Fibroblast of lung (primary cell): ENCODE measurements at places on chromosomes 4 and X.
A peak's percentile ranks its signal among the peaks of the same experiment; 100 is the strongest.

GRCh38 chrX:133527415-133527814, 112.1 kb upstream of the GPC4 start:
- DNase-seq: peak; percentile 10

GRCh38 chrX:123854329-123854728, 5.5 kb upstream of the XIAP start:
- DNase-seq: no peak

GRCh38 chrX:152896450-152896849, 1.4 kb upstream of the ZNF185 start:
- DNase-seq: no peak

DNA sequence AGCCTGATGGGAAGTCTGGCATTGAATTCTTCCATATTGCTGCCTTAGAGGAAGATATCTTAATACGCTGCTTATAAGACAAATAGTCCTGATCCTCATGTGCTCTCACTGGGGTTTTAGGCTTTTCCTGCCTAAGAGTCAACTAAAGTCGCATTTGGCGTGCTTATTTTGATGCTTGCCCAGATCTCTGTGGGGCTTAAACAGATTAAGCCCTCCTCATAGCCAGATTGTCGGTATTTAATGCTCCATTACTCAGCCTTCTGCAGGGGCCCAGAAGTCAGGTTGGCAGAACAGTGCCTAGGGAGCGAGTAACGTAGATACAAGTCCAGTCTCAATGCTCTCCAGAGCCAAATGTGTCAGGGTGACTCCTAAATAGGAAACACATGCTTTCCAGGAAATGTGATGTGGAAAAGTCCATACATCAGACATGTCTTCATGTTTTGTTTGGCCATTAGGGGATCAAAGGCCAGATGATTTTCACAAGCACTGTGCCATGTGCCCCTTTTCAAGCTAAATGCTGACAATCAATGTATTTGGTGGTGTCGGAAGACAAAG, 262.8 kb downstream of the PRDM5 start:
- DNase-seq: no peak

GRCh38 chr4:54185866-54186265, 43.2 kb upstream of the PDGFRA start:
- DNase-seq: no peak

- no peak for DNase-seq
Measured at GRCh38 chrX:18041656-18042055, 179.0 kb downstream of the BEND2 start.

DNA sequence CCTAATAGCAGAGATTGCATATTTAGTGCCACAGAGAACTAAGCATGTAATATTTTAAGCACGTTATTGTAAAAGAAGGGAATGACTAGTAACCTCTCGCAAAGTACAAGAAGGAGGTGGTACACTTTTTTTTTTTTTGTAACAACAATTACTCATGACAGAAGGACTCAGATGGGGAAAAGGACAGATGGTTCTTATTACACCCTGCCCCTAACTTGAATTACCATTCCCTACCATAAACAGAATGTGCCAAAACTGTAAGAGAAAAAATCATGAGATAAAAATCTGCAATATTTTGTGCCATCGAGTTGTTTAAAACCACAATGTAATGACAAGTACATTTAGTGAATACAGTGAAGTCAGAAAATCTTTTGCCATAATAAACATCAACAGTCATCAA, 33.0 kb upstream of the RAPGEF2 start:
- peak; percentile 82 for DNase-seq

DNA sequence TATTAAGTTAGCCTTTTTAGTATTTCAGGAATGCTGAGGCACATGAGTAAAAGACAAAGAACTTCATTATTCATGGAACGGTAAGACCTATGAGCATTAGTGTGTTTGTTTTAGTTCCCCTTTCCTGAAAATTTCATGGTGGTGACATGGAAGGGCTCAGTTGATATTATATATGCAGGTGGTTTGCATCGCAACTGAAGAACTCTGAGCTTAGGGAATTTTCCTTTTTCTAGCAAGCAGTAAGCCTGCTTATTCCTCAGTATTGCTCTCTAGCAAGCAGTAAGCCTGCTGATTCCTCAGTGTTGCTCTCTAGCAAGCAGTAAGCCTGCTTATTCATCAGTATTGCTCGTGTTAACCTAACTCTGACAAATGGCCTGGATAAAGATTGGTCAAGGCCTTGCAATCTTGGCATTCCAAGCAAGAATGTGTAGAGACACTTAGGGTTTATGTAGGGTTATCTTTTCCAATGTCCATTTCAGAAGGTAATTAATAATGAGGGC, 37.7 kb upstream of the MAGEB18 start:
- DNase-seq: no peak

- DNase-seq: peak; percentile 15
Measured at GRCh38 chr4:102819588-102820365, 7.6 kb downstream of the UBE2D3 start.

DNA sequence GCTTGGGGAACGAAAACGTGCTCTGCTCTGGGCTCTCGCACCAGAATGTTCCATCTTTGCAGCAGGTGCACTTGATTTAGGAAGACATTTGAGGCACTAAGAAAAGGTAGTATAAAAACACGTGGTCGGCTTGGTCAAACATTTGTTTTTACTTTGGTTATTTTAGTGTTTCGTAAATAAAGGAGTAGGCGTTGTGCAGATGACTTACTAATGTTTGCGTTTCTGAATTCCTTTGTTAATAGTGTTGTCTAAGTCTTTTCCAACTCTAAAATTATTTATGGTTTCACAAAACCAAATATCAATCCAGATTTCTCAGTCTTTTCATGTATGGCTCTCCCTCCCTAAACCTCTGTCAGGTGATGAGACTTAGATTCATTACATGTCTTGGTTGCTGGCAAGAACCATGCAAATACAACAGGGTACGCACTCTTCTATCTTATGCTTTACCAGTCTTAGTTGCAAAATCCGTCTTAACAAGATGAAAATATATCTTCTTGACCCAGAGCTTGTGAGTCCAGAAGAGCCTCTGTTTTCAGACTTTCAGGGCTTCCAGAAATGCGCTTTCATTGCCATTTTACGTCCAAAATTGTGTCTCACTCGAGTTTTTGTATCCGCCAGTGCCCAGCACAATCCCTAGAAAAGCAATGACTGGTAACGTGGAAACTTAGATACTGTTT, 686 bp downstream of the MTHFD2L start:
- peak; percentile 11 for DNase-seq

DNA sequence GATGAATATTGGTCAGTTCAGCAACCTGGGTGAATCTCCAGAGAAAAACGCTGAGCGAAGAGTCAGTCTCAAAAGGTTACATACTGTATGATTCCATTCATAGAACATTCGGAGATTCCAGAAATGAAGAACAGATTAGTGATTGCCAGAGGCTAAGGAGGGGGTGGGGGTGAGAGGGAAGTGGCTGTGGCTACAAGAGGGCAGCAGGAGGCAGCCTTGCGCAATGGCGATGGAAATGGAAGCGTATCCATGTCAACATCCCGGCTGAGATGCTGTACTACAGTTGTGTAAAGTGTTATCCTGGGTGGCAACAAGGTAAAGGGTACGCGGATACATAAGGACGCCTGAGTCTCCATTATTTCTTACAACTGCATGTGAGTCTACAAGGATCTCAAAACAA, 18.0 kb downstream of the LYAR start:
- no peak for DNase-seq

DNA sequence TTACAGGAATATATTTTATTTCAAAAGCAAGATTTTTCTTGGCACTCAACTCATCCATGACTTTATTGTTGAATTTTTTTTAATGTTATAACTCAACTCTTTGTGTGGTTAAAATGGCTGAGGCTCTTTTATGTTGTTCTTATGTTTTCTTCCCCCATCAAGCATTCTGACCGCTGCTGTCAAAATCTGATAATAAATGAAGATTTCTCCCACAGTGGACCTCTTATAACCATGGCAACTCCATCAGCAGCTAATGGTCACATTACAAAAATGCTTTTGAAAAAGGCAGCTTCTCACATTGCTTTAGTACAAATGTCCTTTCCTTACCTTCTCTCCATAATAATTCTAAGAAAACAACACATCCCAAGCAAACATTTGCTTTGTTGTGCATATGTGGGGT, 96.0 kb upstream of the ATOH1 start:
- DNase-seq: no peak

DNA sequence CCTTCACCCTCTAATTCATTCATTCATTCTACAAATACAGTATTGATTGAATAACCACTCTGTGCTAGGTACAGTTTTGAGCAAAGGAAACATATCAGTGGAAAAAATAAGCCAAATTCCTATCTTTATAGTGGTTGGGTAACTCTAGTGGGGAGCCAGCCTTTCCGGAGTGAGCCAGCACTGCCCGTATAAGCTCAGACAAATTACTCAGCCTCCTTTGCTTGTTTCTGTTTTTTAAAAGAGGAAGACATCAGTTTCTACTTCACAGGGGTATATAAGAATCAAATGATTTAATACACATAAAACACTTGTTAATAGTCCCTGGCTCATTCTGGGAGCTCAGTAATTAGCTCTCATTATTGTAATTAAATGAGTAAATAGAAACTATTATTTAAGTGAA, 238.2 kb upstream of the MAD2L1 start:
- no peak for DNase-seq

- no peak for DNase-seq
Measured at GRCh38 chr4:849478-850175, 23.7 kb upstream of the CPLX1 start.

GRCh38 chr4:187889651-187890050, 105.9 kb upstream of the ZFP42 start:
- no peak for DNase-seq

- peak; percentile 71 for DNase-seq
Measured at GRCh38 chr4:1215141-1216075, 33.5 kb downstream of the CTBP1 start.

- DNase-seq: no peak
Measured at GRCh38 chrX:137482136-137482535, 83.8 kb upstream of the ZIC3 start.

DNA sequence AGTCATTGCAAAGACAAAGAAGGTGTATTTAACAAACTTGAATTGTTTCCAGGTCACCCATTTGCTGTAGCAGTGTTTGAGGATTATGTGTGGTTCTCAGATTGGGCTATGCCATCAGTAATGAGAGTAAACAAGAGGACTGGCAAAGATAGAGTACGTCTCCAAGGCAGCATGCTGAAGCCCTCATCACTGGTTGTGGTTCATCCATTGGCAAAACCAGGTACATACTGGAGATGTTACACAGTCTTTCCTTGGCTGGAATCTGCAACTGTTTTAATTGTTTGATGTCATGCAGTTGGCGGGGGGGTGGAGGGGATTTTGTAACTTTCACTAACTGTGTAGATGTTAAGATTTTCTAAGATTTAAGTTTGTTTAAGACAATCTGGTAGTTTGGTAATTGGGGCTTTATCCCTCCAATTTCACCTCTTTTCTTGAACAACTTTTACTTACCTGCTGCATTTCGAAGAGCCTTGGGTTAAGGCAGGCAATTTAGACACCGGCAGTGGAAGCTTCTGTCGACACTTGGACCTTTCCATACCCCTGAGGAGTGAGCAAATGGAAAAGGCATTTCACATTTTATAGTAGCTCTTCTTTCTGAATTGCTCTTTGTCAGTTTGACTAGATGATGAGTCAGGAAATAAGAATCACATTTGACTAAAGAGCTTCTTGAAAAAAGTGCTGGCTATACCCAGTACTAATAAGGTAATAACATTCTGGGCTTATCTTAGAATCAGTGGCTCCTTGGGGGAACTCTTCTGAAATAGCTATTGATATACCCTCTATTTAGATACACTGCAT, 67.4 kb downstream of the EGF start:
- DNase-seq: peak; percentile 18

GRCh38 chrX:124679199-124679598, 332.8 kb downstream of the SH2D1A start:
- no peak for DNase-seq

- no peak for DNase-seq
Measured at GRCh38 chr4:74364256-74364651, 691 bp upstream of the EREG start.

DNA sequence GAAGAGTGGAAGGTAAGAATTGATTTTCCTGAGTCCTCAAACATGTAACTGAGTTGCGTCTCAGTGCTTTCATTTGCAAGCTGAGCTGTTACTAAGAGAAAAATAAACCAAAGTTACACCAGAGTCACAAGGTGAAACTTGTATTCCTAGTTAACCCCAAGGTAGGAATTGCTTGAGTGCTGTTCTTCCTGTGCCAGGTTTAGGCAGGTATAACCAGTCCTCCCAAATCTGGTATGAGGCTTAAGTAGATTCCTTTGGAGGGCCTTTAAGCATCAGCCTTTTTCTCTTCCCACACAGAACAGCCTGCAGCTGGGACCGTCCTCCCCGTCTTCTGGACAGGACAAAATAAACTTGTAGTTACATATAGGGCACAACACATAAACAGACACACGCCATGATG, 2.3 kb upstream of the BTC start:
- DNase-seq: no peak

GRCh38 chr4:138053641-138054301, 188.4 kb downstream of the SLC7A11 start:
- peak; percentile 94 for DNase-seq

DNA sequence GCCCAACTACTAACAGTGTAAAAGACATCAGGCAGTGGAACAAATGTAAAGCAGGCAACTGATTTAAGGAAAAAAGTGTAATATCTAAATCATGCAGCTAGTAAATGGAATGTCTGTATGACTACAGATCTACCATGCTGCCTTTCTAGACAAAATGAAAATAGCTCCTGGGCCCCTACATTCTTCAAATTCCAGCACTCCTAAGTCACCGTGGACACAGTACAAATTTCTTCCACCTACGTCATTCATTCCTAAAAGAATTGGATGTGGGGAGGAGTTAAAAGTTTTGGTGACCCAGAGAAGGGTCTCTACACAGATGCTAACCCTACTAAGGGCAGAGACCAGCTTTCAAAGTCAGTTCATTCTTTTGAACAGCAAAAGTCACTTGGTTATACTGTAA, 137.2 kb upstream of the ARHGEF9 start:
- peak; percentile 1 for DNase-seq

DNA sequence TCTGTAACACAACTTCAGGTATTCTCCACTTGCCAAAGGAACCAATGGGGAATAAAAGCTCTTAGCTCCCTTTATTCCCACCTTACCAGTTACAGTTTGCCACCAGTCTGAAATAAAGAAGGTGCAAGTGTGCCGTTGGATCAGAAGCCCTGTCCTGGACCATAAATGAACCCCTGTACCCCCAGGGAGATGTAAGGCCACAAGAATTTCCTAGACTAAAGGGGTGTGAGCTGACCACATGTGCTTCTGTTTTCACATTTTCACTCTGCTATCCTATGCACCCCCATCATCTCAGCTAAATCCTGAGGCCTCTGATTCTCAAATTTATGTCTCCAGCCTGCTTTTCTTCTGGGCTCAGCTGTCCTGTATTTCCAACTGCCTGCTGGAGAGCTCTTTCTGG, 221.2 kb downstream of the SPRY1 start:
- no peak for DNase-seq

DNA sequence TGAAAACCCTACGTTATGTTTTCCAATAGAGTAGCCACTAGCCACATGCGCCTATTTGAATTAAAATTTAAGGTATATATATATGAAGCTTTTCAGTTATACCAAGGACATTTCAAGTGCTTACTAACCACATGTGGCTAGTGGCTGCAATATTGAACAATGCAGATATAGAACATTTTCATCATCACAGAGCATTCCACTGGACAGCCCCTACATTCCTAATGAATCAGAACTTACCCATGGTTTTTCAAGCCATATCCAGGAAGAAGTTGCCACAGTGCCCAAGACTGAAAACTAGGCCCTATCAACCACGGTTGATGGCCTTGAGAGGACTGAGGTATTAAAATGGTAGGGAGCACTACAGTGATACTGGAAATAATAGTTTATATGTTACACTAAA, 29.7 kb downstream of the NEK1 start:
- DNase-seq: peak; percentile 29

- DNase-seq: no peak
Measured at GRCh38 chr4:40462326-40462725, 127.2 kb downstream of the CHRNA9 start.
